Fibroblast of villous mesenchyme (primary cell): ENCODE measurements at places on chromosomes 4 and X. TPM values are rescaled to one million over a fixed set of nuclear protein-coding genes. Genes with fewer than 3 reads are reported as not detected.
A peak's percentile ranks its signal among the peaks of the same experiment; 100 is the strongest.

DNA sequence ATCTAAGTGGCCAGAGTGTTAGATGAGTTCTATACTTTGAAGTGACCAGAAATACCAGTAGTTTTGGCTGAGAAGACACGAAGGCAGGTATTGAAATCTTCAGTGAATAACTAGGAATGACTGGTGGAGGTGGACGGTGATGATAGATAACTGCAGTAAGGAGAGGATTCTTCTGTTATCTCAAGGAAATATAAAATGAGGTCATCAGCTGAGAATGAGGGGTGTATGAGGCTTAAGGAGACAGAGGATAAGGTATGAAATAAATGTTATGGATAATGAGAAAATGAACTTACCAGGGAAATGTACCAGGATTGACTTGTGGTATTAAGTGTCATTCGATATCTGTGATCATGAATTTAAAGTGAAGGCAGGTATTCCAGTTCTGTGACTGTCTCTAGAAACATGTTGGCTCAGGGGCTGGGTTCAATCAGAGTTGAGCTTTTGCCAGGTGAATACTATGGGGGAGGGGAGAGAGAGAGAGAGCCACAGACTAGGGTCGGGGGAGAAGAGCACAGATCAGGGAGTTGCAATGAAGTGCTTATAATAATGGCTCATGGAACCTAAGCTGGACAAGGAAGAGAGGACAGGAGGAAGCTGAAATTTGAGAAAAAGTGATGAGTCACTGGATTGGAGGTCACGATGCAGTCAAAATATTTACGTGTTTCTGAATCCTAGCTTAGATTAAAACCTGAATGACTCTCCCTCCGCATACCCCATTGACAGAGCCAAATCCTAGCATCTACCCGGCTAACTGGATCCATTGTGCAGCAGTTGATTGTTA lies 37.5 kb upstream of the BRS3 start:
- peak; percentile 23 for DNase-seq

GRCh38 chr4:87010192-87010591 lies 75.4 kb downstream of the AFF1 start:
- DNase-seq, result no peak

Gene PAGE2B
- not detected in 2 replicates for total RNA-seq

Gene FGF13
- total RNA-seq, result under 0.01 TPM in 1 of 2 replicates, not detected in the other

DNA sequence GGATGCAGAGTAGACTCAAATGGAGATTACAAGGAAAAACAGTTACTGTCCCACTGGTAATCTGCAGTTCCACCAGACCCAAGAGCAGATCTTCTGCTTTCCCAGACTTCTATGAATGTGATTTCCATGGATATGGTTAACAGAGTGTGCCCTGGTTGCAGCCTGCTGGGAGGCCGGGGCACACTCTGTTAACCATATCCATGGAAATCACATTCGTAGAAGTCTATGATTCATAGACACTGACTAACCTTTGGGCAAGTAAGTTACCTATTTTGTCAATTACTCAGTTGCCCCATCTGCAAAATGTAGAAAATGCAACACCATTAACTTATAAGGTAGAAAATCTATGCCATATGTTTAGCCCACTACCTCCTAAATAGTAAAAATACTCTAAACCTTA lies 443.1 kb upstream of the PITX2 start:
- DNase-seq, result no peak

- DNase-seq, result no peak
Measured at GRCh38 chrX:80984118-80984517, 174.4 kb upstream of the BRWD3 start.

DNA sequence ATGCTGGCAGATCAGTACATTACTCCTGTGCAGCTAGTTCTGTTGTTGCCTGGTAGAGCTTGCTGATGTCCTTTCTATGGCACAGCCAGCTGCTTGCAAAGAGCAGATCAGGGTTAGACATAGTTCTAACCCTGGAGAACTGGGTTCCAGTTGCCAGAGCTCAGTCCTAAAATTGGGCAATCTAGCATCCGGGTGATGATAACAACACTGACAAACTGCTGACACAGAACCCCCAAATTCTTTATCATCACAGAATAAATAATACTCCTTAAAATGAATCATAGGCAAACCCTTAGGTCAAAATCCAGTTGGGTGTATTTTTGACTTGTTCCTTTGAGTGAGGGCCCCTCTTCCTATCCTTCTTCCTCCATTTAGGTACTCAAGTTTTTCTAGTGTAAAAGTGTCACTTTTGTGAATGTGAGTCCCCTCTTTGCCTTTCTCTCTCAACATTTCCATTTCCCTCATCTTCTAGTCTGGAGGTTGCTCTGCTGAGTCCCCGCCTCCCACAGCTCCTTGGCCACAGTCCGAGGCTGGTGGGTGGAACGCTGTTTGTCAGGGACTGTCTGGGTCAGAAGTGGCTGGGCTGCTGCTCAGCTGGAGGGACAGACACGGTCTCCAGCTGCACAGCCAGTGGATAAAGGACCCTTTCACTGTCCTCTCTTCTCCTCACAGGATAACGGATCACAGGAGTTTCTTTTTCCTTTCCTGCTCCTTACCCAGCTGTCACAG lies 93.6 kb upstream of the RASGEF1B start:
- peak; percentile 12 for DNase-seq
